ENCODE measurements at places on chromosomes 13 and 19.

- DNase-seq: peak; percentile 85
These were observed 11.7 kb downstream of the NTN5 start for GRCh38 chr19:48660852-48661710.

GRCh38 chr13:37369616-37370015 lies 229.0 kb downstream of the POSTN start:
- DNase-seq: no peak

- peak; percentile 66 for DNase-seq
These were observed 1.1 kb downstream of the NAXD start for GRCh38 chr13:110616103-110617101.

DNA sequence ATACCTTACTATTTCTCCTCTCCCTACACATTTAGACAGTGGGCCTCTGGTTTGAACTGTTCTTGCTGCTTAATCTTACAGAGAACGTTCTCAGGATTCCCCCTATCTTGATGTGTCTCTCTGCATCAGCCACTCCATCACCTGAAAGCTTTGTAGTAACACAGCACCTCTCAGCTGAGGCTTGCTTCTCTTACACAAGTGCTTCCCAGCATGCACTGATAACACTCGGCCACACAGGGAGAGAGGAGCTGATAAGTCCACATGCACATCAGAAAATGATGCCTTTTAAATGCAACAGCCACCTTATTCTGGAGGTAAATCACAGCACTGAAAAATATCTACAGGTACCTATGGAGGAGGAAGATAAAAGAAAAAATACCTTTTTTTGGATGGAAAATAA lies 192.2 kb upstream of the TSHZ3 start:
- no peak for DNase-seq

DNA sequence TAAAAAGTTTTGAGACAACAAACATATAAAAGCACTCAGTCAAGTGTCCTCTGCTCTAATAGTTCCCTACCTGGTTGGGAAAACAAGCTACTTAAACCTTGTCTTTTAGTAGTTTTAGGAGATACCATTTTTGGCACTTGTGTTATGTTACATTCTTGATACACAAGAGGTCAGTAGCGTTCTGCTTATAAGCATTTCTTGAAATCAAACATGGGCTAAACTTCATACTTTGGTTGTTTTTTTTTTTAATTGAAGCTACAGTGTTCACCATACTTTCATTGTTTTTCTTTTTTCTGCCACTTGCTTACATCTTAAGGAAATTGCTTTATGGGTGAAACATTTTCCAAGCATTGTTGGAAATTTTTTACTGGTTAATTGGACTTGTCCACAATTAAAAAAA lies 12.9 kb downstream of the NHLRC3 start:
- DNase-seq: no peak

- DNase-seq: no peak
These were observed 107.6 kb upstream of the RXFP2 start for GRCh38 chr13:31631746-31632145.

DNA sequence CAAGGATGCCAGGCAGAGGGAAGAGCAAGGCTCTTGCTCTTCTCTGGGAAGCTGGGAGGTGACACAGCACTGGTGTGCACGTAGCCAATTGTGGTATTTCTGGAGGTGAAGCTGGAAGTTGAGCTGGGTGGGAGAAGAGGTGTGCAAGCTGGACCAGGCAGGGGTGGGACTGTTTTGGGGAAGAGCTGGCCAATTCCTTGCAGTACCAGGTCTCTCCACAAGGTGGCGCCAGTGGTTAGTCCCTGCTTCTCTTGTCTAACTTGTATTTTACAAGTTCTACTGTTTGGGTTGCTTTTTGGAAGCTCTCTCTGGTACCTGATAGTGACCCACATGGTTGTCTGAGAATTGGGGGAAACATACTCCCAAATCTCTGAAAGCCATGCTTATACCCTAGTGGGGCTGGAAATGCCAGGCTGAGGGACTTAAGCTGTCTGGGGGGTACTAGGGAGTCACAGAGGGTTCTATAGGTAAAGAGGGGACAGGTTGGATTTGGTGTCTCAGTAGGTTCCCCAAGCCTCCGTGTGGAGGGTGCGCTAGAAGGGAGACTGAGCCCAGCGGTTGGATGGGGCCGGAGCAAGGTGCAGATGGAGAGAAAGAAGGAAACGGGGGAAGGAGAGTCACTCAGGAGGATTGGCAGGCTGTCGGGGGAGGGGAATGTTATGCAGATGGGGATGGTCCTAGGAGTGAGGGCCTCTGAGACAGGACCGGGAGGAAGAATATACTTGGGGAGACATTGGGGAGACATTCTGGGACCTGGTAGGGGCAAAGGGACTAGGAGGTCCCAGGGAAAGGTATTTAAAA lies 3.0 kb downstream of the HPN start:
- peak; percentile 70 for DNase-seq

- no peak for DNase-seq
These were observed 260.8 kb downstream of the EFNB2 start for GRCh38 chr13:106274551-106275203.

- DNase-seq: no peak
These were observed 711 bp downstream of the CILP2 start for GRCh38 chr19:19538785-19539166.

DNA sequence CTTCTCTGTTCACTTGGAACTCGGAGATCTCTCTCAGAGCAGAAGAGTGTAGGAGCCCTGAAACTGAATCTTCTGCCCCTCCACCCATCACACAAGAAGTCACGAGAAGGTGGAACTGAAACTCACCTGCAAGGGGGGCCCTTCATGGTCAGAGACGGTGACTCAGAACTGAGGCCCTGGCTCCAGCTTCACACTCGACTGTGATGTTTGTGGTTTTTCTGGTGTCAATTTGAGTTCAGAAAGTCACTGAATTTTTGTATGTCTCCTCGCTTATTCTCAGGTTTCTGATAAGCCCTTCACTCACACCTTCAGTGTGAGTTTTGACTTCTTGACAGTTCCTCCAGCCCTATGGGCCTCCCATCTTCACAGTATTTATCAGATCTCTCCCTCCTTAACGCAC lies 23.1 kb downstream of the SIGLEC5 start:
- DNase-seq: peak; percentile 77

- DNase-seq: no peak
These were observed 10.9 kb upstream of the QTRT1 start for GRCh38 chr19:10690341-10690781.

GRCh38 chr19:8333767-8334457 lies 9.2 kb downstream of the KANK3 start:
- no peak for DNase-seq

- no peak for DNase-seq
These were observed 58.0 kb downstream of the ABCC4 start for GRCh38 chr13:95243207-95243606.

DNA sequence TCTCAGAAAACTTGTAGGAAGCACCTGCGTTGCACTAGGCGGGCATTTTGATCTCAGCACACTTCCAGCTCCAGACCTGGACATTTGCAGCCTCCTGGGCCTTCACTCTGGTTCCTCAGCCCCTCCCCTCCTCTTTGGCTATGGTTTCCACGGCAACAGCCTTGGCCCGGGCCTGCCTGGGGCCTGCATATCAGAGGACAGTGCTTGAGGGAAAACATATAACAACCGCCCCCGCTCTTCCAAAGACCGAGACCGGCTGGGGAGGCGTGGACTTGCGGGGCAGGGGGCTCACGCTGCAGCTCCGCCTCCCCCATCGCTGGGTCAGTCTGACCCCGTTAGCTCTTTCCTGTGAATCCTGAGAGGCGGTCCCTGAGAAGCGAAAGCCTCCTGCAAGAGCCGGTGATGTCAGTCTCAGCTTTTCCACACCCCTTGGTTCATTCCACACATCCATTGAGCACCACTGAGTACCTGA lies 125.7 kb upstream of the PEG3 start:
- DNase-seq: no peak

GRCh38 chr13:112902669-112903068 lies 66.3 kb upstream of the MCF2L start:
- DNase-seq: no peak

DNA sequence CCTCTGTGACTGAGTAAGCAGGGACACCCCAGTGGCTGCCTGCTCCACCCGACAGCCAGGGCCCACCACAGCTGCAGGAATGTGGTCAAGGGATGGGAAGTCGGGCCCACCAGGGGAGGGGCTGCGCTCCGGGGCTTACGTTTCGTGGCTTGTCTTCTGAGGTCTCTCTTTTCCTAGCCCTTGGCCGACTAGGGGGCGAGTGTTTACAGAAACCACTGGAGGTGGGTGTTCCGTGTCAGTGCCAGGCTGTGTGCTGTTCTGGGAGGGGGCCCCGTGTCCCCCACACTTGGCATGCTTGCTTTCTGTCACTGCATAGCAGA lies 4.5 kb downstream of the ADAT3 start:
- DNase-seq: no peak

DNA sequence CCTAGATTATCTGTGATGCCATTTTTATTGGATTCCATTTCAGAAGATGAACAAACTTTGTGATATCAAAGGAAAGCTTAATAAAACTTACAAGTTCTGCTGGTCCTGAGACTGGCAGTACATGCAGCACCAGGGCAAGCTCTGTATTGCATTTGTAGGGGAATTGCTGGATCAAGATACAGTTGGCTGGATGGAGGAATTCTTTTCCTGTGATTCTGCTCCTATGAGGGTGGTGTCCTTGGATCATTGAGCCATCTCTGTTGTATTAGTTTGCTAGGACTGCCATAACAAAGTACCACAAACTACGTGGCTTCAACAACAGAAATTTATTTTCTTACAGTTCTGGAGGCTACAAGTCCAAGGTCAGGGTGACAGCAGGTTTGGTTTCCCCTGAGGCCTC lies 33.9 kb upstream of the CSNK1A1L start:
- no peak for DNase-seq

DNA sequence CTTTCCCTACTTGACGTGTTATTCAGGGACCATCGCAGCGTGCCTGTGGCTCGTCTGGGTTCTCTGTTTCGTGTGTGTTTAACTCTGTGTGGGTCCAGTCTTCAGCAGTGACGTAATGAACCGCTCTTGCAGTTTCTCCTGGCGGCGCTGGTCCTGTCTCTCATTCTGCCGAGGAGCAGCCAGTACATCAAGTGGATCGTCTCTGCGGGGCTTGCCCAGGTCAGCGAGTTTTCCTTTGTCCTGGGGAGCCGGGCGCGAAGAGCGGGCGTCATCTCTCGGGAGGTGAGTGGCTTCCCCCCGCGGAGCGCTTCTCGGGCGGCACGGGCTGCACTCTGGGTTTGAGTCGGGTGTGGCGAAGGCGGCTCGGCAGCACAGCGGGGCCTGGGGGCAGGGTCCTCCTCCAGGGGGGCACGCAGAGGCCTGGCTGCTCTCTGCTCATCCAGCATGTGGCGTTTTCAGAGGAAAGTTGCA lies 36.3 kb upstream of the TFDP1 start:
- DNase-seq: no peak

- peak; percentile 77 for DNase-seq
These were observed 41.7 kb upstream of the CEACAM20 start for GRCh38 chr19:44570984-44571684.

DNA sequence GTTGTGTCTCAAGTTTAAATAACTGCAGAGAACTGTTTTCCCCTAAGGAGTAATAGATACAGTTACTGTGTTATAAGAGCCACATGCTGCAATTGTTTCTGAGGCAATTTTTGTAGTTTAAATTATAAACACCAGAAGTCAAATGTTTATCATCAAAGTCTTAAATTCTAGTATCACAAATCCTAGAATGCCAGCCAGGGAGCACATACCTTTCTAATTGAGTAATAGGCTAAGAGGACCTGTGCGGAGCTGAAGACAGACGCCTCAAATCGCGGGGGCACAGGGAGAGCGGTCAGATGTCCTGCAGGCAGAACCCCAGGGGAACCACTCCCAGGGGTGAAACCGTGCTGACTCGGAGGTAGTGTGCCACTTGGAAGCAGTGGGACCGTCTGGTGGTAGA lies 65.2 kb upstream of the TNFRSF19 start:
- no peak for DNase-seq

DNA sequence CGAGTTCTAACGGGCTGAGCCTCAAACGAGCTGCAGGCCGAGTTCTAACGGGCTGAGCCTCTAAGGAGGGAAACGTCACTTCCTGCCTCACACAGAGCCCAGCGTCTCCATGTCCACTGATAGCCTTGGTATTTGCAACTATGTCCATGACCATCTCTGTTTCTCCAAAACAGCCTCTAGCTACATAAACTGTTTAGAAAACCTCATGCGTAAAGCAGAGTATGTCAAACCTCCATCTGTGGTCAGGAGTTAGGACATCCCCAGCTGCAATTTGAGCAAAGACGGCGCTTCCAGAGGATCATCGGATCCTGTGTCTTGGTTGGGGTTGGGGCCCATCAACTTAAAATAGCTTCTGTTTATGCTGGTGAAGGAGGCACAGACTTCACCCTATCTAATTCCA lies 20.8 kb downstream of the RASA3 start:
- peak; percentile 16 for DNase-seq

DNA sequence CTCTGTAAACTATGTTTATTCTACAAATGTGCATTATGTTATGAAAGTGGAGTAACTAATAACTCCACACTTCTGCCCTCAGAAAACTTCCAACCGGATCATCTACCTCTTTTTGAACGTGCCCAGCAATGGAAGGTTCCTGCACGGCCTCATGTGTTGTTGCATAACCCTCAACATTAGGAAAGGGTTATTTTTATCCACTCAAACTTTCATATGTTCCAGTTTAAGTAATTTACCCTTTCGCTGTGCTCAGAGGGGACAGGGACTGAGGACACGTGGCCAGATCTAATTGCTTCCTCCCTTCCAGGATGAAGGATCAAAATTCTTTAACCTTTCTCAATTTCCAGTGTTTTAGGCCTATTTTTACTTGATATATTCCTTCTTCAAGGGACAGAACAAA lies 29.6 kb downstream of the IRS2 start:
- no peak for DNase-seq

DNA sequence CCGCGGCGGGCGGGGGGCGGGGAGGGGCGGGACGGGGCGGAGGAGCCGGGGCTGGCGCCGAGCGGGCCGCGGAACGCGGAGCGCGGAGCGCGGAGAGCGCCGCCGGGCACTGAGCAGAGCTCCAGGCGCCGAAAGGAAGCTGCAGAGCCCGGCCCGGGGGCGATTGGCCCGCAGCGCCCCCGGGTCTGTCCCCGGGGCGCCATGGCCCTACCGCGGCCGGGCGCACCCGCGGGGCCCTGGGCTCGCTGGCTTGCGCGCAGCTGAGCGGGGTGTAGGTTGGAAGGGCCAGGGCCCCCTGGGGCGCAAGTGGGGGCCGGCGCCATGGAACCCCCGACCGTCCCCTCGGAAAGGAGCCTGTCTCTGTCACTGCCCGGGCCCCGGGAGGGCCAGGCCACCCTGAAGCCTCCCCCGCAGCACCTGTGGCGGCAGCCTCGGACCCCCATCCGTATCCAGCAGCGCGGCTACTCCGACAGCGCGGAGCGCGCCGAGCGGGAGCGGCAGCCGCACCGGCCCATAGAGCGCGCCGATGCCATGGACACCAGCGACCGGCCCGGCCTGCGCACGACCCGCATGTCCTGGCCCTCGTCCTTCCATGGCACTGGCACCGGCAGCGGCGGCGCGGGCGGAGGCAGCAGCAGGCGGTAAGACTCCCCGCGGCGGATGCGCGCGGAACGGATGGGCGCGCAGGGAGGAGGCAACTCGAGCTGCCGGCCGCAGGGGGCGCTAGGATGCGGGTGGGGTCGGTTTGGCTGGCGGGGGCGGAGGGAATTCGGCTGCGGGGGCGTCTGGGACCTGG lies at the start of gene PDE4A:
Gene PDE4A, plus strand, starts transcription at position 95 of the 796 bp plus-strand sequence. Its CDS starts 227 bp downstream, at position 322.
- peak; percentile 79 for DNase-seq

All from activated T-cell treated with anti-CD3 and anti-CD28 coated beads, Interleukin-2, amount 50 U/mL, for 72 hours (primary cell).